ENCODE measurements at places on chromosomes 12 and 14.

GRCh38 chr14:96049932-96050331, 10.8 kb downstream of the C14orf132 start:
- DNase-seq: no peak

- DNase-seq: no peak
These were observed 715 bp downstream of the KLRC4 start for GRCh38 chr12:10408842-10409241.

DNA sequence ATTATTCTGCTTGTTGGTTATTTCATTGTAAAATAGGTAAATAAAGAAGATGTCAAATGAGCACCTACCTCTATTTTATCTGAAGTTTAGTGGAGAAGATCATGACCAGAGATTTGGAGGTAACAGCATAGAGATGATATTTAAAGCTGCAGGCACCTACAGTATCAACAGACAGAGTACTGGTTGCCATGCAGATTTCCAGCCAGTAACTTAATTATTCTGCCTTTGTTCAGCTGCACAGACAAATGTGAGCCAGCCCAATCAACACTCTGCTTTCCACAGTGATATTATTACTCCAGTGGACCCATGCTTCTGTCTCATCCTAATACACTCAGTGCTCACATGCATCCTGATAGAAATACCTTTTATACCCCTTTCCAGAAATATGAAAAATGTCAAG, 348.5 kb upstream of the RGS6 start:
- no peak for DNase-seq

- no peak for DNase-seq
These were observed 23.6 kb downstream of the DAD1 start for GRCh38 chr14:22565391-22565945.

DNA sequence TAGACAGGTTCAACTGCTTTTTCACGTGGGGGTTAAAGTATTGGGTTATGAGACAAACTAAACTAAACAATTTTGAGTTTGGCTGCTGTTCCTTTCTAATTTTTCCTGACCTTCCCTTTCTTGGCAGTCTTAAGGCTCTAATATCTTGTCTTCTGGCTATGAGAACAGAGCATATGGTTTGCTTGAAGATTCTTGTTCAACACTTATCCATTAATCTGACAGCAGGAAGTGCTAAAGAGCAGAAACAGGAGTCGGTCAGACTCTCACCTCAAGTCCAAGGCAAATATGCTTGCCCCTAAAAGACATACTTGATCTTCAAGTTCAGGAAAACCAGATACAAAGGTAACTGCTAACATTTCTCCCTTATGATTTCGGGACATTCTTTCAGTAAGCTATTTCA, 52.6 kb upstream of the KCNJ8 start:
- DNase-seq: no peak

GRCh38 chr12:109579639-109580038, 6.0 kb downstream of the MVK start:
- DNase-seq: no peak

- no peak for DNase-seq
These were observed 207.2 kb upstream of the SRRM4 start for GRCh38 chr12:118773956-118774723.

DNA sequence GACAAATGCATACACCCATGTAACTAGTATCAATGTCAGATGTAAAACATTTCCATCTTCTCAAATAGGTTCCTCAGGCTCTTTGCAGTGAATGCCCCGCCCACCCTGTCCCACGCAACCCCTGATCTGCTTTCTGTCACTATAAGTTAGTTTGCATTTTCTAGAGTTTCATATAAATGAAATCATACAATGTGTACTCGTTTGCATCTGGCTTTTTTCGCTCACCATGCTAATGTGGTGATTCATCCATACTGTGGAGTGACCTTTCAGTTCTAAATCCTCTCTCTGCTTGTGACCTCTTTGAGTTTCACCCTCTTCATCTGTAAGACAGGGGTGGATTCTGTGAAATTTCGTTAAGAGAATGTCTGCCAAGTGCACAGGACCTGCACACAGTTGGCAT, 30.6 kb upstream of the MSI1 start:
- DNase-seq: no peak

DNA sequence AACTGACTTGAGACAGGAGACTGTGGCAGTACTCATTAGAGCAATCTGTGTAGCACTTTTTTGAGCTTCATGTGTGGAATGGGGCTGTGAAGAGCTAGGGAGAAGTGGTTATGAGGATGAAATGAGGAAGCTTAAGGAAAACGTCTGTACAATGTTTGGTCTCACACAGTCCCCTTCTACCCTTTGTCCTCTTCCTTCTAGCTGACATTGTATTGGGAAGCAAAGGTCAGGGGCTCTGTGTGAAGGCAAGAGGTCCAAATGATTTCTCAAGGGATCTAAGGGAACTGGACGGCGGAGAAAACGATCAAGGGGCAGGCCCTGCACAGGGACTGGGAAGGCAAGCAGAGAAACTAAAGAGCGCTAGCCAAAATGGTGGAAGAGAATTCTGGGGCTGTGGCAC, 13.1 kb upstream of the CIPC start:
- DNase-seq: no peak

DNA sequence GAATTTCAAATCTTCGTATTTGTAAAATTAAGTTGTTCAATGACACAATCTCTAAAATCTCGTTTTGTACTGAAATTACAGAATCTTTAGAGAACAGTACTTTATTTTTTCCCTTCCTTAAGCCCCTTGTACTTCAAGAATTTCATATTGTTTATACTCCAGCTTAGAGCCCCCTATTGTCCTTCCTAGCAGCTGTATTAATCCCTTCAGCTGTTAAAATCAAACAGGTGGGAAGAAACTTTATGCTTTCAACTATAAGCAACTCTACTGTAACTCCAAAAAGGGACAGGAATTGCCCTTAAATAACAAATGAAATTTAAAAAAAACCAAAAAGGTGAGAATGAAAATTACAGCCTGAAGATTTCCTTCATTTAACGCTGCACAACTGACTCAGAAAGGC, 1.7 kb downstream of the NACA start:
- no peak for DNase-seq

- DNase-seq: no peak
These were observed 5.7 kb downstream of the RASAL1 start for GRCh38 chr12:113129664-113130456.

- DNase-seq: no peak
These were observed 72.9 kb upstream of the TBX5 start for GRCh38 chr12:114478865-114479264.

GRCh38 chr14:93048843-93049242, 66.9 kb downstream of the ITPK1 start:
- no peak for DNase-seq

DNA sequence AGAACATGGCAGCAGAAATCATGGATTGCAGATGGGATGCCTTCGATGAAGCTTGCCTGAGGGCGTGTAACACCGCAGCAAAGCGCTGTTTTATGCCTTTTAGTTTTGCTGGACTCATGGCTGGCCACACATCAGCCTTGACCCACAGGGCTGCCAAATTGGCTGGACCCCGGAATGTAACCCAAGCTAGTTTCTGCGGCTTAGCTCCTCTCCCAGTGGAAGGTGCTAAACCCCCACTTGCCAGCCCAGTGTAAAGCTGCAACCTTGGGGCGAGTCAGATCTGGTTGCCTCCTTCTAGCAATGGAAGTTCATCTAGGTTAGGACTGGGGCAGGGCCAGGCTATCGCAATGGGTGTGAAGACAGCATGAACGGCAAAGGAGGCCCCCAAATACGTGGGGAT, 38.3 kb downstream of the MEG3 start:
- DNase-seq: no peak

DNA sequence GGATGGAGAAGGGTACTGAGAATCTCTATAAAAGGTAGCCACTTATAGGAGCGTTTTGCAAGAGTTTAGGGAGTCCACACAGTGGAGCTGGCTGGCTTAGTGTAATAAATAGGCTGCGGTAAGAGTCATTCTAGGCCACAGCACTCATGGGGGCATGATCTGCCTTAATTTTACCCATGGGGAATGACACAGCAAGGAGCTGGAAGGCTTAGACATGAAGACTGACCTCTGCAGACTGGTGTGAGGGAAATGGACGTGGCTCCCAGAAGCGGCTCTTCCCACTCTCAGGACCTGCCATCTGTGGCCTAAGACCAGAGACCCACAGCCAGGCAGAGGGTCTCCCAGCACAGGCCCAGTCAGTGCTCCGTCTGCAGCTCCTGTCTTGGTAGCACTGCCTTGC, 173.3 kb downstream of the PPM1H start:
- no peak for DNase-seq

DNA sequence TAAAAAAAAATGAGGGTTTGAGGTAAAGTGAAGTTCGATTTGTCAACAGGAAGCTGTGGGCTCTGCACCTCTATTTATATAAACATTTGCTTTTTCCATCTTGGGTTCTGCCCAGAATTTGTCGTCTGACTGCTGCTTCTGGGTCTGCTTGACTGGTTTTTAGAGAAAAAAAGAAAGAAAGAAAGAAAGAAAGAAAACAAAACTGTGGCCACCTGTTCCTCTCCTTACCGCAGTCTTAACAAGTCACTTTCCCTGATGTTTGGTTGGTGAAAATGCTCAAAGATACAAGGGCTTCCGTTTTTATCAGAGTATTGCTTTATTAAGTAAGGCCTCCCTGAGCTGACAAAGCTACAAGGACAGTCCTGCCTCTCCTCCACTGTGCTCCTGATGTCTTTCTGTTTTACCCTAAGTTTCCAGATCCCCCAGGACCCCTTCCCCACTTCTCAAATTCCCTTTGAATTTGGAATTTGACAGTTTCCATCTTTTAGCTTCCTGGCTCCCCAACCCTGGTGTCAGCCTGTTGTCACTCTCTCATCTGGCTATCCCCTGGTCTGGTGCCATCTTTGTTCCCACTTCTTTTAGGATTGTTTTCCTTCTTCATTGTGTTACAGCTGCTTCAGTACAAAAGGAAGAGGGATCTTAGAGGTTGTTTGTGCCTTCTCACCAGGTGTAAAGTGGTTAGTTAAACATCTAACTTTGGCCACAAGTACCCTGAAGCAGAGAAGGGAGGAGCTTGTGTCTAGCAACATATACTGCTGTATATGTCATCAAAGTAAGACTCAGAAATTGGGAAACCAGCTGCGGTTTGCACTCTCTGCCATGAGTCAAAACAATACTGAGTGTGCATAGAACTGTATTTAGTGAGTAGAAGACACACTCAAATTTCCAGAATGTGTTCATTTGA, 18.0 kb downstream of the MFAP5 start:
- DNase-seq: no peak

- DNase-seq: no peak
These were observed 364.7 kb downstream of the APAF1 start for GRCh38 chr12:99009654-99010296.

DNA sequence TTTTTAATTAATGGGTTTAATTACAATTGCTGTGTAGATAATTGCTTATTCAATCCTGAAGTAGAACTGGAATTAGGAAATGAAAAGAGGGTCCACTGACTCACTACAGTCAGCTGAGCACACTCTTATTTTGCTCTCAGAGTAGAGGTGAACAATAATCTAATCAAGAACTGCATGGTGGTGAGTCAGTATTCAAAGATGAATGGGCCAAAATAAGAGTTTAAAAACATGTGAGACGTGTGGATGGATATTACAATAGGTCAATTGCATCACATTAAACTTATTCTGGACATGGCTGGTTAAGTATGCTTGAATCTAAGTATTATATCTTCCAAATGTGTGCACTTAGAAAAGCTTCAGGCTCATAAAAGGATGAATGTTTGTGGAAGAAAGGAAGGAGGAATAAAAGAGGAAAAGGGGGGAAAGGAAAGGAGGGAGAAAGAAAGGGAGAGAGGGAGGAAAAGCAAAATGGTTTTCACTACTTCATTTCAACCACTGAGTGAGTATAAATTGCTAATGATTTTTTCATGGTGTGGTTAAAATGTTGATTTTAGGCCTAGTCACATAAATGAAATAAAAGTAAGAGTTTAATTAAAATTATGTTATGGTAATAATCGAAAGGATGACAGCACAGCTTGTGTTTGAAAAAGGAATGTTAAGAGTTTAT, 27.0 kb upstream of the EEA1 start:
- no peak for DNase-seq

DNA sequence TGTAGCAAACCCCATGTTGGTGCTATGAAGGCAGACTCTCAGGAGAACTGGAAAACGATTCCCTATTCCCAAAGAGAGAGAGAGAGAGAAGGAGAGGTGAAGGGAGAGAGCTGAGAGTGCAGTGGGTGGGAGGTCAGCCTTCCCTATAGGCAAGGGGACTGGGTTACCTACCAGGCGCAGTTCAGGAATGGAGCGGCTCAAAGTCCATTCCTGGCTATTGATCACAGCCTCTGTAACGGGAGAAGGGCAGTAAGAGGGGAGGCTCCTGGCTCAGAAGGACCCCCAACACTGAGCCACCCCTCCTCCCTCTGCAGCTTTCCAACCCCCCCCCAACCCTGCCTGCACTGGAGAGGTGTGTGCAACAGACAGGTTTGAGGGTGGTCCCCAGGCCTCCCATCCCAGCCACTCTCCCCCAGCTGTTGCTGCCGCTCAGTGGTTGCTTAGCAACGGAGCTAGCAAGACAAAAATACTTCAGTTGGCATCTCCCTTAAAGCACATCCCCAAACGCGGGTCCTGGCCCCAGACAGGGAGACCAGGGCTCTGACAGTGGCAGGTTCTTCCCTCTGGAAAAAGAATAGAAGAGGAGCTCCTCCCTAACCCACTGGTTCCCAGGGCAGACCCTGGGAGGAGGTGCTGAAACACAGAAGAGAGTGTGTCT, 3.2 kb downstream of the AGAP2 start:
- DNase-seq: no peak

- no peak for DNase-seq
These were observed 354.7 kb upstream of the TMTC1 start for GRCh38 chr12:30138483-30138882.

DNA sequence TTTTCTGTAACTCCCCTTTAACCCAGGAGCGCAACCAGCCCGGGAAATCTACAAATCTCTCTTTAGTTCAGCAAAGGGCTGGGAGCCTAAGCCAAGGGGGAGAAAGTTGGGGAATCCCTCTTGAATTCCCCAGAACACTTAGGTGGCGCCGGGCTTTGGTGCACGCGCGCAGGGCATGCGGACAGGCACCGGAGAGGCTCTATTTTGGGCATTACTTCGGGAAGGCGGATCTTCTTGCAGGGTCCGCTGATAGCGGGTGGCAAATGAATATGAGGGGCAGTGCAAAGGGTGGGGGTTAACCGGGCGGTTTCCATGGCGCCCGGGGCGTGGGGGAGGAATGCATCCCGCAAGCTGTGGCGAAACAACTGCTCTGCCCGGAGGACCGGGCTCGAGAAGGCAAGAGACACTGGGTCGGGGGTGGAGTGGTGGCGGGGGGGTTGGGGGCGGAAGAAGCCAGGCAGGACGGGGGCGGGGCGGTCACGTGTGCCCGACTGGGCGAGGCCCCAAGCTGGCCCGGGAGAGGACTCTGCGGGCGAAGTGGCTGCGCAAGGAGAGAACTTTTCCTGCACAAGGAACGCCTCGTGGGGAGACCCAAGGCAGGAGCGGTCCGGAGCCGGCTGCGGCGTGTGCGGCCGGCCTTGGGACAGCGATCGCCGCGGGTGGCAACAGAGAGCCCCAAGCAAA, at the start of gene FLVCR2:
TSS of gene FLVCR2 (plus strand) at position 519 of the 684 bp plus-strand sequence. CDS start 353 bp downstream, outside the sequence.
- no peak for DNase-seq

DNA sequence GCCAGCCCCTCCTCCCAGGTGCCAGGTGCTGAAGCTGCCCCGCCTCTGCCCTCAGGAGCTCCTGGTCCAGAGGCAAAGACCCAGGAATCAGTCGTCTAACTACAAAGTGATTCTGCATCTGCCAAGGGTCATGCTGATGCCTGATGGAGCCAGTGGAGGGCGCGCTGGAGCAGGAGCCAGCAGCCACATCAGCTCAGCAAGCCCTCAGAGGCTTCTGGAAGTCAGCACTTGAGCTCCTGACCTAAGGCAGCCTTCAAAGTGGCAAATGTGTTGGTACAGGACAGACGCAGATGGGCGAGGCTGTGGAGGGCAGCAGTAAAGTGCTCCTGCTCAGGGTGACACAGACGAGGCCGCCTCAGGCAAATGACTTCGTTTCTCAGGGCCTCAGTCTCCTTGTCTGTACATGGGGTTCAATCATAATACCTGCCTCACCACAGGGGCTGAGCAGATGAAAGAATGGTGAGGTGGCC, 10.9 kb downstream of the C12orf43 start:
- DNase-seq: no peak
